Osteocyte (in vitro differentiated cells): ENCODE measurements at places on chromosomes 7 and 10. TPM values are rescaled to one million over a fixed set of nuclear protein-coding genes. Genes with fewer than 3 reads are reported as not detected.

SEC31B gene
- 18.3 and 19.6 TPM in 2 replicates for total RNA-seq

PRSS37 gene
- total RNA-seq: not detected in 2 replicates

H2BK1 gene
- total RNA-seq: 1.1 TPM in 1 of 2 replicates, not detected in the other

ANKRD30A gene
- total RNA-seq: not detected in 2 replicates

PPP1R17 gene
- not detected in 2 replicates for total RNA-seq

TRIM73 gene
- total RNA-seq: 3.2 and 7.4 TPM in 2 replicates

RNF32 gene
- 1.7 and 1.8 TPM in 2 replicates for total RNA-seq

ITGA8 gene
- 6.9 and 7.5 TPM in 2 replicates for total RNA-seq

SLC13A4 gene
- 0.81 and 0.84 TPM in 2 replicates for total RNA-seq

GIMAP5 gene
- total RNA-seq: not detected in 2 replicates

NRF1 gene
- total RNA-seq: 15.8 and 20.7 TPM in 2 replicates

TMEM229A gene
- total RNA-seq: not detected in 2 replicates

PON2 gene
- total RNA-seq: 77.1 and 78.1 TPM in 2 replicates

MRC1 gene
- total RNA-seq: not detected in 2 replicates

ANLN gene
- 33.5 and 37.6 TPM in 2 replicates for total RNA-seq

CALN1 gene
- total RNA-seq: not detected in 2 replicates
